AG04449 (cell line): ENCODE measurements at places on chromosomes 1 and 21.

GRCh38 chr1:185585770-185586169 is 148.4 kb upstream of the HMCN1 start:
- DNase-seq = no peak

DNA sequence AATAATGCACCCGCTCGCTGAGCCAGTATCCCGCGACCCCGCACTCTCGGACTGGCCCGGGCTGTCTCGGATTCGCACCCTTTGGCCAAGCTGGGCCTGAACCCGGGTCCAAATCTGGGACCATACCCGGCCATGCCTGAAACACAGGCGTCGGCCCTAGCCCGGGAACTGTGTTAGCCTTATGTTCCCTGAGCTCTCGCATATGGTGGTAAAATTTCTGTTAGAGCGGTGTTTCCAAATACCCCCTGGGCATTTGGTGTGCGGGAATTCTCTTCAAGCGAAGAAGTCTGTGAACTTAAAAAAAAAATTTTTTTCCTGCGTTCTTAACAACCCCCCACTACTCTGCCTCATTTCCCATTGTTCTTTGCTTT is 3.1 kb downstream of the RNF220 start:
- DNase-seq = no peak

DNA sequence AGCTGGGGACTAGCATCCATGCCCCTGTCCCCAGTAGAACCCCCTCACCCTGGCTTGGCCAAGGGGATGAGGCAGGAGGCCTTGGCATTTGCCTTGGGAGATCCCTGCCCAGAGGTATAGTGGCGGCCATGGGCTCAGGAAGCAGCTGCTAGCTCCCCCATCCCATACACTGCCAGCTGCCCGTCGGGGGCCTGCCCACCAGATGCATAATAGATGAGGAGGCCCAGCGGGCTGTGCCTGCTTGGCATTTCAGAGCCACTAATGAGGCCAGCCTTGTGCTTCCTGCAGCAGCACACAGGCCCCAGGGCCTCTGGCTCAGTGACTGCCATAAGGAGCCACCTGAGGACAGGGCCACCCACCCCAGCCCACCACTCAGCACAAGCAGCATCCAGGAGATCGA is 23.6 kb downstream of the RAP1GAP start:
- no peak for DNase-seq

- peak; percentile 40 for DNase-seq
Measured at GRCh38 chr1:108117945-108118902, 81.9 kb downstream of the SLC25A24 start.

- DNase-seq = peak; percentile 97
Measured at GRCh38 chr1:24416666-24417391, 1.2 kb downstream of the NIPAL3 start.

- DNase-seq = peak; percentile 52
Measured at GRCh38 chr1:238562341-238562740, 671.6 kb upstream of the ZP4 start.

DNA sequence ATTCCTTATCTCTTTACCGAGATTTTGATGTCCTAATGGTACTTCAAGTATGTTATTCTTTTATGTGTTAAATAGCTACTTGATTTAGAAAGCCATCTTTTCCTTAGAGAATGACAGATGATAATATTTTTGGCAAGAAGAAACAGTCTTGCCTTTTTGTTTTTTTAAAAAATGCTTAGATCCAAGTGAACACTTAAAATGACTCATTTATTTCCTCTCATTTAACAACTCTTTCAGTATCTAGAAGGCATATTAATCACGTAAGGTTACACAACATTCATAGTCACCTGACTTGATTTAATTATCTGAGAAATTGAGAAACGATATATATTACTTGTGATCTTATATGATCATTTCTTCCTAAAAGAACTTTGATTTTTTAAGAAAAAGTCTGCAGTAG is 52.4 kb downstream of the SUCO start:
- DNase-seq = peak; percentile 7

DNA sequence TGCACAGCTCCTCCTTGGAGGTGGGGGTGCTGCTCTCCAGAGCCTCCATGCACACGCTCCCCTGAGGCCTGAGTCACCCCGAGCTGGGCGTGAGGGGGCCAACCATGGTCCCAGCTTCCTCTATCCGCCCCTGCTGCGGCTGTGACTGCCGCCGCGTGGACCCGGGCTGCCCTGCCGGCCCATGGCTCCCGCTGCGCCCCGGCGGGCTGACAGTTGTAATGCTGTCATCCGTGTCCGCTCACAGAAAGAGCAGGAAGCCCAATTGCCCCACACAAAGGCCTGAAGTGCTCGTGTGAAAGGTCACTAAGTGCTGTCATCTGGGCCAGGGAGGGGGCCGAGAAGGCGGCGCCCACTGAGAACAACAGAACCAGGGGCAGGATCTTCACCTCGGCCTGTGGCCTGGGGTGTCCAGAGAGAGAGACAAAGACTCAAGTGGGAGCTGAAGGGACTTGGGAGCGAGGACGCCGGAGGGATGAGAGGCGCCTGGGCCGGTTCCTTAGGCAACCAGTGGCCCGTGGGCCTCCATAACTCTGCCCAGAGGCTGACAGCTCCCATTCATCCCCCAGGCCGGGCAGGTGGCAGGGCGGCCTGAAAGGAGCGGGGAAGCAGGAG is 31.5 kb downstream of the OLIG1 start:
- DNase-seq = no peak

- no peak for DNase-seq
Measured at GRCh38 chr1:212753749-212754148, 37.8 kb downstream of the NSL1 start.

DNA sequence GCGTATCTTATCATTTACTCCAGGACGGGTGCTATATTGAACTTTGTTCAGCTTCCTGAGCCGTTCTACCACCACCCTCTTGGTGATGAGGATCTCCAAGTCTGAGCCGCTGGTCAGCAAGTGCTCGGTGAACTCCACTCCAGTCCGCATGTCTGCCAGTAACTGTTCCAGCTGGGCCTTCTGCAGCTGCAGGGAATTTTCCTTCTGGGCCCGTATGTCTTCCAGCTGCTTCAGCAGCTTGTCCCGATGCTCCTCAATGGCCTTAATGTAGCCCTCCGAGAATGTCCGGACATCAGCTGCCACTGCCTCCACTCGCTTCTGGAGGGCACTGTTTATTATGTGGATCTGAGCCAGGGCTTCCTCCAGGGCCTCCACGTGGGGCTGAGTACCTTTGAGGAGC is 3.4 kb downstream of the TRIM45 start:
- no peak for DNase-seq

- no peak for DNase-seq
Measured at GRCh38 chr1:26827663-26828062, 1.2 kb downstream of the ZDHHC18 start.

DNA sequence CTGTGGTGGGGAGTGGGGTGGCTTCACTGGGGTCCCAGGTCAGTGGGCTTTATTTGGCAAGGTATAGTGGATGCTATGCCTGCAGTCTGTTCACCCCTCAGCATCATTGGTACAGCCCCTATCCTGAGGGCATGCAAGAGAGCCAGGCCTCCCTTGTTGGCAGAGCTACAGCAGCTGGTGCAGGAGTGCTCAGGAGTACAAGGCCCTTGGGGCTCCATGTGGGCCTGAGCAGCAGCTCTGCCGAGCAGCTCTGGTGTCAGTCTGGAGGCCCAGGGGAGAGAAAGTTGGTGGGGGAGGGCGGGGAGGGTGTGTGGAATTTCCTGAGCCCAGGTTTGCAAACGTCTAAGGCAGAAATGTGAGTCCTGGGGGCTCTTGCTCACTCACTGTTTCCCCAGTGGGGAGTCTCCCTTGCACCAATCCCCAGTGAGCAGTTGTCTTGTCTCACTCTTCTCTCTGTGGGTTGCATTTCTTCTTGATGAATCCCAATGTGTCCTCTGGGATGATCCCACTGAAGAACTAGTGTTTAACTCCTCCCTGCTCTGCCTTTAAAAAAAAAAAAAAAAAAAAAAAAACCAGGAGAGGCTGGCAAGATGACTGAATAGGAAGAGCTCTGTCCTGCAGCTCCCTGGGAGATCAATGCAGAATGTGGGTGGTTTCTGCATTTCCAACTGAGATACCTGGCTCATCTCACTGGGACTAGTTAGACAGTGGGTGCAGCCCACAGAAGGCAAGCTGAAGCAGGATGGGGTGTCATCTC is 39.5 kb upstream of the CYP4X1 start:
- no peak for DNase-seq

GRCh38 chr1:111141245-111142220 is 1.5 kb downstream of the CEPT1 start:
- DNase-seq = no peak

- peak; percentile 16 for DNase-seq
Measured at GRCh38 chr1:218865591-218865990, 308.1 kb upstream of the LYPLAL1 start.

DNA sequence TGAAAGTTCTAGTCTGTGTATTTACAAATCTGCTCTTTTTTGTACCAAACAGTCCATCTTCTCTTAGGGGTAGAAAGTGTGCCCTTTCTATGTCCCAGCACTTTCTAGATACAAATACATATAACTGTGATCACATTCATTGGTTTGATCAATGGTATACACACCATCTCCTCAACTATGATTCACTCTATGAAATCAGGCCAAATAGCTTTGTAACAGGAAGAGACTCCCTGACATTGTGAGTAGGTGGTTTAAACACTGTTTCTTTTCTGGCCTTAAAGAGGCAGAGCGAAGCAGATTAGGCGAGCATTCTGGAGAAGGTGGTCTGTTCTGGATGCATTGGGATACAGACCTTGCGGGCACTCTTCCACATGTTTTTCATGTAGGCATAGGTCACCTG is 39.3 kb upstream of the EXOSC10 start:
- no peak for DNase-seq

GRCh38 chr1:114286960-114287359 is 133.3 kb upstream of the SYT6 start:
- no peak for DNase-seq

DNA sequence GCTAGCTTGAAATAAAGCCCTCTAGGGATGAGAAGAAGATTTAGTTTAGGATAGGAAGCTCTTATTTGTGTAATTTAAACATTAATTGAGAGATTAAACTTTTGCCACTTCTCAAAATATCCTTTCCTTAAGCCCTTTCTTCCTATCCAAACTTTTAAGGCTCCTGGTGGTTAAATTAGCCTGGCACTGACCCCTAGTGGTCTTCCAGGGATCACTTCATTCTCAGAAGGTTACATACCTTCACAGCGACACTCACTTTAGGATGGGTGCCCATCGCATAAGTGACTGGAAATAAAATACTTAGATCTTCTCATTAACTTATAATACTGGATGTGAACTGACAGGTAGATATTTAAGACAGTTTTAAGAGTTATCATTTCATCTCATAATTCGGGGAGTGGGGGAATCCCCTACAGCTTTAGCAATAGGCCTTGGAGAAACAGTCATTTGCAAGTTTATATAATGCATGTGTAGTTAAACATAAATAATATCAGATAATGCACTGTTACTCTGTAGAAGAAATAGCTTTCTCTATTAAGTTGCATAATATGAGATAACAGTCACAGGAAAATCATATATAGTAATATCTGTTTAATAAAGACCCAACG is 7.4 kb downstream of the LHX9 start:
- no peak for DNase-seq

GRCh38 chr1:236535662-236536161 is 11.9 kb downstream of the LGALS8 start:
- DNase-seq = no peak

DNA sequence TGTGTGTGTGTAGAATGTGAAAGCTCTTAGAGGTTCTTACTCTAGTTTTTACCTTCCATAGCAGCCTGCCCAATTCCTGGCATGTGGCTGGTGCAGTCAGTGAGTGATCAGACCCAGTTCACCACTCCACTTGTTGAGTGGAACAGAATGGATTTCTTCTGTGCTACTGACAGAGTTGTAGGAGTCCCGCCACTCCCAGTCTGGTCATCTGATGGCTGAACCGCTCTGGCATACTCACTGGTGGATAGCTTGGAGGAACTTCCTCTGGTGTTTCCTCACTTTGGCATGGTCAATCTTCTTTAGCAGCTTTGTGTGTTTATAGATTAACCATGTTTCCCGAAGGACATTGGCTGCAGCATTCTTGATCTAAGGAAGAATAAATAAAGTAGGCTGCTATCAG is 106.7 kb upstream of the ADAR start:
- DNase-seq = no peak

- DNase-seq = no peak
Measured at GRCh38 chr1:44539991-44540730, 134.1 kb downstream of the TMEM53 start.

DNA sequence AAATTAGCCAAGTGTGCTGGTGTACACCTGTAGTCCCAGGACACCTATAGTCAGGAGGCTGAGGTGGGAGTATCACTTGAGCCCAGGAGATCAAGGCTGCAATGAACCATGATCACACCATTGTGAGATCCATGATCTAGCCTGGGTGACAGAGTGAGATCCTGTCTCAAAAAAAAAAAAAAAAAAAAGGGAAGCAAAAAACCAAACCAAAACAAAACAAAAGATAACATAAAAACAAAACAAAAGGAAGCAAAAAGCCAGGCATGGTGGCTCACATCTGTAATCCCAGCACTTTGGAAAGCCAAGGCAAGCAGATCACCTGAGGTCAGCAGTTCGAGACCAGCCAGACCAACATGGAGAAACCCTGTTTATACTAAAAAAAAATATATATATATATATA is 9.4 kb upstream of the AKR1A1 start:
- no peak for DNase-seq

GRCh38 chr1:210978316-210978973 is 155.5 kb downstream of the KCNH1 start:
- DNase-seq = no peak

- no peak for DNase-seq
Measured at GRCh38 chr1:43063394-43064219, 104.9 kb upstream of the SLC2A1 start.

GRCh38 chr21:43684424-43684823 is 25.1 kb downstream of the RRP1B start:
- no peak for DNase-seq

DNA sequence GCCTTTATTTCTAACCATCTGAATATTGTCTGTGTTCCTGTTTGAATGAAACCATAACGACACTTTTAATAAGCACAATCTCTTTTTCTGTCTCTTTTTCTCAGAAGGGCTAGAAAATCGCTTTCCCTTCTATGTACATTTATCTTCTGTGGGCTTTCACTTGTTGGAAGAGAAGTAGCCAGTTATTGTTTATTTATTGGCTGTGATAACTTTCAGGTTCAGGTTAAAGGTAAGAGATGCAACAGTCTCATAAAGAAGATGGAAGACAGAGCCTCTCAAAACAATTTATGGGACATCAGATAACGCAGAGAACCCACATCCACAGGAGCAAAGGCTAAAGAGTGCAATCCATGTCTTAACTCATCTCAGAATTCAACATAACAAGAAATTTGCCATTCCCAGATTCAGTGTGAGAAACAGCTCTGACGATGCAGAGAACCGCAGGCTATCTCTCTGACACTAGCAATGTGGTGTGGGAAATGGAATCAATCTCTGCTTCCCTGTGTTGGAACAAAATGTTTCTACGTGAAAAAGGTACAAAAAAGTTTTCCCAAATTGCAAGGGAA is 4.1 kb upstream of the CD244 start:
- no peak for DNase-seq

GRCh38 chr1:84382127-84382526 is 16.2 kb upstream of the DNASE2B start:
- DNase-seq = no peak
